ENCODE measurements at places on chromosomes 13 and 19.

DNA sequence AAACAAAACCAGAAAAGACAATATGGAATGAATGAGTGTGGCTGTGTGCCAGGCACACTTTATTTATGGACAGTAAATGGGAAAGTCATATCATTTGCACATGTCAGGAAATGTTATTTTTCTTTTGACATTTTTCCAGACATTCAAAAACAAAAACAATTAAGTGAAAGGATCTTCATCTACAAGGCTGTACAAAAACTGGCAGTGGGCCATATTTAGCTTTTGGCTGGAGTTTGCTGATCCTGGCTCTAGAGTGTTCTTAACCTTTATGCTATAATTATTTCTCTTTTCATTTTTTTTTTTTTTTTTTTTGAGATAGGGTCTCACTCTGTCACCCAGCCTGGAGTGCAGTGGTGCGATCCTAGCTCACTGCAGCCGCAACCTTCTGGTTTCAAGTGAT lies 6.5 kb upstream of the TNFSF9 start:
- no peak for DNase-seq

- DNase-seq: no peak
Measured at GRCh38 chr13:61084988-61085387, 330.7 kb downstream of the PCDH20 start.

DNA sequence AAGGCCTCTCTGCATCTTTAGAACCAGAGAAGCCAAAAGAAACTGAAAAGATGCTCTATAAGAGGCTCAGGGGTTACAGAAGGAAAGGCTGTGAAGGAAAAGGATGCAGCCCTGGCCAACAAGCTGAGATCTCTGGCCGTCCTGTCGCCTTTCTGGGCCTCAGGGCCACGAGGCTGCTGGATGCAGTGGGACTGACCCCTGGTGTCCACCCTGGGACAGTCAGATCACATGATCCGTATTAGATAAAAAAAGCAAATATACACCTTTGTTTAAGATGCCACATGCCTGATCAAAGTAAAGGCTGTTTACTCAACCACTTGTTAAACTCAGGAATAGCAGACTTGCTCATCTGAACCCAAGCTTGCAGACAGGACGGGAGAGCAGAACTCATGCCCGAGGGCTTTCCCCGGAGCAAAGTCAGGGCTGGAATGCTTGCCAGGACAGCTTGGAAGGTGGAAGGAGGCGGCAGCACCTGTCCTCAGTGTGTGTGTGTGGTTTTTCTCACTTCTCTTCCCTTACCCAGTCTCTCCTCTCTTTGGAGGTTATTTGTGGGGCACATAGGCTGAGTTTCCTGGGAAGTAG lies 206.5 kb upstream of the TSHZ3 start:
- no peak for DNase-seq

DNA sequence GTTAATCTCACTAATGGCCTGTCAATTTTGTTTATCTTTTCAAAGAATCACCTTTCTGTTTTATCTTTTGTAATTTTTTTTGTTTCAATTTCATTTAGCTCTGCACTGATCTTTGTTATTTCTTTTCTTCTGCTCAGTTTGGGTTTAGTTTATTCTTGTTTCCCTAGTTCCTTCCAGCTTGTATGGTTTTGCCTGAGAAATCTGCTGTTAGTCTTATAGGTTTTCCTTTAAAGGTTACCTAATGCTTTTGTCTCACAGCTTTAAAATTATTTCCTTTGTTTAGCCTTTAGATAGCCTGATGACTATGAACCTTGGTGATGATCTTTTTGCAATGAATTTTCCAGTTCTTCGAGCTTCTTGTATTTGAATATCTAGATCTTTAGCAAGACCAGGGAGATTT lies 1869.8 kb upstream of the PCDH20 start:
- no peak for DNase-seq

GRCh38 chr19:4814625-4815425 lies 16.7 kb downstream of the TICAM1 start:
- no peak for DNase-seq

DNA sequence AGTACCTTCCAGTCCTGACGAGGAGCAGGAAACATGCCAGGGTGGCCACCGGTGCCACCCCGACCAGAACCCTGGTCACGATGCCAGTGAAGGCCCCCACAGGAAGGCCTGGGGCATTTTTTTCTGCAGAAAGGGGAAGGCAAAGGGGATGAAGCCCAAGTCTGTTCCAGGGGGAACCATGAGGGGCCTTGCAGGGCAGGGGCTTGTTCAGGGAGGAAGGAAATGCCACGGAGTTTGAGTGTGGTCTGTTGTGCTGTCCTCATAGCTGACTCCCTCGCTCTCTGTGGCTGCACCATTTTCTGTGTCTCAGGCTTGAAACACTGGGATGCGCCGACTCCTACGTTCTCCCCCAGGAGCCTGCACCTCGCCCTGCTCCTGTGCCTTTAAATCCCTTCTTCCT lies 27.5 kb upstream of the CEACAM1 start:
- no peak for DNase-seq

Data from natural killer cell (primary cell).